Mucosa of descending colon (tissue), 3 donors: ENCODE measurements at places on chromosomes 2 and 18. TPM values are rescaled to one million over a fixed set of nuclear protein-coding genes. Genes with fewer than 3 reads are reported as not detected.

GRCh38 chr2:191228861-191229260 lies 16.3 kb upstream of the MYO1B start:
- peak; percentile 22 for DNase-seq

The GPBAR1 gene
- total RNA-seq, result 3.7 TPM

DNA sequence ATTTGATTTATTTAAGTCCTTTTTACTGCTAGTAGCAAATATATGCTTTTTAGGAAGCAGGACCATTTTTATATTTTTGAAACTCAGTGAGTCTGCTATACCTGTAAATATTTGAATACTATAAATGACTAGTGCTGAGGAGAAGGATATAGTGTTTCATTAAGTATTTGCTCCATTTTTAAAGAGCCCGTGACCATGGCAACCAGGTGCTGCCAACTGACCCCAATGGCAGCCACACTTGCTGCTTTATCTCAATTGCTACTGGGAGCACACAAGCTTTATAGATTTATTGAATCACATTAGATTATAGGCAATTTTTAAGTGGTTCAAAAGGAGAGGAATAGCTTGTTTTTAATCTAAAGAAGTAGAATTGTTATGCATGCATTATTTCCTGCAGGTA lies 142.0 kb downstream of the SCG2 start:
- no peak for DNase-seq

DNA sequence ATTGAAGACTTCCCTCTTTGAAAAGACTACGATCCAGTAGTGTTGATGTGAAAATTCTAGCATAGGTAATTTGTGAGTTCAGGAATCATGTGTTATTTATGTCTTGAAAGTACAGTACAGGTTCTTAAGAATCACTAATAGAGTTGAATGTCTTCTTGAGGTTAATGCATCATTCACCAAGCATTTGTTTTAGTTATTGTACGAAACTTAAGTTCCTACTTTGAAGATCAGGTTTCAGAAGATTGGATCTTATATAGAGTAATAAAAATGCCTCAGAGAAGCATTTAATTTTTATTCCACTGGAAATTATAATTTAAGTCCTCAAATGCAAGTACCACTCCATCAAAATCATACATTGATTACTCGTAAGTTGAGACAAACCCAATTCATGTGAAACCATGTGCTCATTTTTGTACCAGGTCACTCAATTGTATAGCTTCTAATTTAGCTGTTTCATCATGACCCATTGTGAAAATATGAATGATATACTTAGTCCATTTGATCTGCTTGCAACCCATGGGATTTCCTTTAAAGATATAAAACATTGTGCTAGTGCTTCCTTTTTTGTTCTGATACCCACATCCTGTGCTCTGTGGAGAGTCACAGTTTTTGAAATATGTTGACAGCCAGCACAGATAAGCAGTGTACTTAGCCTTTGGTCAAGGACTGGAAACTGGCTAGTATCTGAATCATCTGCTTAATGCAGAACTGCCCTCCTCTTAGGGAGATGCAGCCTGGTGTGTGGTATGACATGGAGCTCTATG lies 22.5 kb upstream of the RAB27B start:
- no peak for DNase-seq

DNA sequence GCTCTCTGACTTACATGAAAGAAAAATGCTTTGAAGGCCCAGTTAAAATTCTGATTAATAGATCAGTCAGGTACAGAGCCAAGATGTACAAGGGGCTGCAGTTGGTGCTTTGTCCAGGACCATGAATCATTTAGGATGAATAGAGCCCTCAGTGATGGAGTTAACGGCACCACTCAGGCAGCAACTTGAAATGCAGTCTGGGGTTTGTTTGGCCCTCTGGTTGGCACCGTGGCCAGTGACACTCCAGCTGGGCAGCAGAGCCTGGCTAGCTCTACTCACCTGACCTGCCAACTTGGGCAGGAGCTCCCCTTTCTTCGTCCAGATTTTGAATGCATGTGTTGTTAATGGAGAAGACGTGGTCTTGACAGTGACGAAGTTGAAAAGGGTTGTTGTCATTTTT lies 493.0 kb upstream of the ACVR2A start:
- no peak for DNase-seq

DNA sequence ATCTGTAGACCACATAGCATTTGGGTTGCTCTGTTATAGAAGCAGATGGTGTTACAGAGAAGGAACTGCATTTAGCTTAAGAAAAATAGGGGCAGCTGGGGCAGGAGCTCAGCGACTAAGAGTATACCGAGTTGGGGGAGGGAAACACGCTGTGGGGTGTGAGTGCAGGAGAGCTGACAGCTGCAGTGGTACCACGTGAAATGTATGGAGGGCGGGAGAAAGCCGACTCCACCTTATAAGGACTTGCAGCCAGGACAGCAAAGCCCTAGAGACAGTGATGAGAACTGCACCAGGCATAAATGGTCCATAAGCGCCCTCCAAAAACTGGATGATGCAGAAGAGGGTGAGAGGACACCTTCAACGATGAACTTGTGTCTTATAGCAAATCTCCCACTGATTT lies 237.6 kb downstream of the PRKCE start:
- no peak for DNase-seq

GRCh38 chr2:7515327-7515726 lies 598.1 kb downstream of the RNF144A start:
- no peak for DNase-seq

DNA sequence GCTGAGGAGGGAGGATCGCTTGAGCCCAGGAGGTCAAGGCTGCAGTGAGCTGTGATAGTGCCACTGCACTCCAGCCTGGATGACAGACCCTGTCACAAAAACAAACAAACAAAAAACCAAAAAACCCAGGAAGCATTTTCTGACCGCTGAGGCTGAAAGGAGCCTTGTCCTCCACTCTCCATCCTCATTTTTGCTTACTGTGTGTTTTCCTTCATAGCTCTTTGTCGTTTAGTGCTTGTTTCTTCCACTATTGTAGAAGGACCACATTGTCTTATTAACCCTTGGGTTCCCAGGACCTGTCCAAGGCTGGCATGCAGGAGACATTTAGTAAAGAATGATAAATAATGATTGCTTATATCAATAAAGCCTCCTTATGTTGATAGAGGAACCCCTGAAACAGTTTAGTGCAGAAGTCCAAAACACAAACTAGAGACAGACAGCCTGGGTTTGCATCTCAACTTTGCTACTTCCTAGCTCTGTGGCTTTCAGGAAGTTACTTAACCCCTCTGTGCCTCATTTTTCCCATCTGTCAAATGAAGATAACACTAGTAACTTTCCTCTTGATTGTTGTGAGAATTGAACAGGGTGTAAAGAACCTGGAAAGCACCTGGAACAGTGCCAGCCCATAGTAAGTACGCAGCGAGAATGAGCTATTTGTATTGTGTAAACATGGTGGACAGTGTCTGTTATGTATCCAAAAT lies 126.0 kb downstream of the LPIN1 start:
- no peak for DNase-seq

DNA sequence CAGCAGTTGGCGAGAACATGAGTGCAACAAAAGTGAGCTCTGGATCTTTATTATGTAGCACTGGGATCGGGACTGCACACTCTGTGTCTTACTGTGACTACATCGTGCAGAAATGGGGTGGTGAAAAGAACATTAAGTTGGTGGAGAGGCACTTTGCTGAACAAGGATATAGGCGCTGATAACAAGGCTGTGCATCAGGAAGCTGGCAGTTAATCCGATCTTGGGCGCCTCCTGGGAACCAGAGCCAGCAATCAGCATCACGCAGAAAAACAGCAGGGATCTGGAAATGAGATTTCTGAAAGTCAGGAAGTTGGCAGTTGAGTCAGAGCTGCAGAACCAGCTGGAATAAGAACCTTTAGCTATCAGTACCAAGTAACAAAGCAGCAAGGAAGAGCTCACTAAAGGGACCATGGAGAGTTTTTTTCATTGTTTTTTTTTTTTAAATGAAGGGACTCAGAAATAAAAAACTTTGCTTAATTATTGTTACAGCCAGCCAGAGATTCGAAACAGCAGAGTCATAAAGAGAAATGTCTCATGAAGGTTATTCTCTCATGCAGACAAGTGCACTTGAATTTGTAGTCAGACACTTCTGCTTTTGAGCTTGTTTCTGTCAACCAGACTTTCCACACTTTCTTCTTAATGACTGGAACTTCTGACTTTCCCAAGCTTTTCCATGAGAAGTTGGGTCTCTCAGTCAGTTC lies 22.8 kb upstream of the MYO3B start:
- DNase-seq, result no peak

The ELAC1 gene
- total RNA-seq, result 5.3 TPM

The SF3B1 gene
- total RNA-seq, result 195 TPM

DNA sequence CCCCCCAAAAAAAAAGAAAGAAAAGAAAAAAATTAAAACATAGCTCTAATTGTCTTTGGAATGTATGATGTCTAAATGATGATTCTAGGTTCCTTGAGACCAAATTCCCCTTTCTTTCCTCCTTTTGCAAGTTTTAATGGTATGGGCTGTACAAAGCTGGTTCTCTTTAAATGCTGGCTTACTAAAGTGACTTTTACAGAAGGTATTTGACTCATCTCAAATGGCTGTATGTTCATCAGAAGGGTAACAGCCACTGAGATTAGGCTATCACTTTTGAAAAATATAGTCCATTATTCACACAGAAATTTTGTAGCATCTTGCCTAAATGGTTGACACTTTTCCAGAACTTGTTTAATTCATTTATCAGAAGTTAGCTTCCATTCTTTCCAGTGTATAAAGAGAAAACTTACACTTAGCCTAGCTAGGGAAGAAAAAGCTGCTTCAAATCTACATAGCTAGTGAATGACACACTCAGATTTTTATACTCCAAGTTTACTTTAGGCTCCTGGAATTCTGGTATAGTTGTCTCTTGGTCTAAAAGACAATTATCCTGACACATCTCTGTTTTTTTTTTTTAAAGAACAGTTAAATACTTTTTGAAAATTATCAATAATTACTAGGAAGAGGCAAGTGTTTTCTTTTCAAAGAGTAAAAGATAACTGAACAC lies 622.6 kb downstream of the LRP1B start:
- no peak for DNase-seq

GRCh38 chr18:46426021-46426678 lies 230.9 kb downstream of the LOXHD1 start:
- no peak for DNase-seq

The PRKD3 gene
- total RNA-seq, result 16.0 TPM

DNA sequence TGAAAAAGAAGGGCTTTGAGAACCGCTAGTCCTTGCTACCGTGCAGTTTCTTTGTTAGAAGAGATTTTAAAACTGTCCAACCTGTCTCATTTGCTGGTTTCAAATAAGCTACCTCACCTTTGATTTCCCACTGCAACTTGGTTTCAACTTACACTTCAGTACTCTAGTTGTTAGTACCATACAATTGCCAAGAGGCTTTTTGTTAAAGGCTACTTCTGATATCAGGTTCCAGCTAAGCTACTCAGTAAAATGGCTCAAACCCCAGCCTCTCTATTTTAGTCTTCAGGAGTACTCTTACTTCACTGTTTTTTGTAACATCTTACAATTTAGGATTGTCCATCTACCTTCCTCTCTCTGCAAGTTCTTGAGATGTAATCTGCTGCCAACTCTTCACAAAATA lies 91.6 kb downstream of the INO80D start:
- no peak for DNase-seq

DNA sequence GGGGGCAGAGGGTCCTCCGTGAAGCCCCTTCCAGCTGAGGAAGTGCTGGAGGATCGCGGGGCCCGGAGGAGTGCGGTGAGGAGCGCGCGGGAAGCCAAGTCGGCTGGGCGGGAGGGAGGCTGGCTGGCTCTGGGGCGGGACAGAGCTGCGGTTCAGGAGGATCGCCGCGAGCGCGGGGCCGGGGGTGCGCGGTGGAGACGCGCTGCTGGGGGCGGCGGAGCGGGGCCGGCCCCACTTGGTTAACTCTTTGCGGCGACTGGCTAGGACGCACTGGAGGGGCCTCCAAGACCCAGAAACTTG lies 464 bp downstream of the CYBRD1 start:
- DNase-seq, result no peak

DNA sequence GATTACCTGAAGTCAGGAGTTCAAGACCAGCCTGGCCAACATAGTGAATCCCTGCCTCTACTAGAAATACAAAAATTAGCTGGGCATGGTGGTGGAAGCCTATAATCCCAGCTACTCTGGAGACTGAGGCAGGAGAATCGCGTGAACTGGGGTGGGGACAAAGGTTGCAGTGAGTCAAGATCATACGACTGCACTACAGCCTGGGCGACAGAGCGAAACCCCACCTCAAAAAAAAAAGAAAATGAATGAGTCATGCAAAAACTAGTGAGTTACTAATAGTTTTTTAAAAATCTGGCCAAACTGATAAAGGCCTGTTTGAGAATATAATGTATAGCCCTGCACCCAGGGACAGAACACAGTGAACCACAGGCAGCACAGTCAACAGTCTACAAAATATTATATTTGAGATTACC lies 17.5 kb downstream of the AFG3L2 start:
- DNase-seq, result no peak

DNA sequence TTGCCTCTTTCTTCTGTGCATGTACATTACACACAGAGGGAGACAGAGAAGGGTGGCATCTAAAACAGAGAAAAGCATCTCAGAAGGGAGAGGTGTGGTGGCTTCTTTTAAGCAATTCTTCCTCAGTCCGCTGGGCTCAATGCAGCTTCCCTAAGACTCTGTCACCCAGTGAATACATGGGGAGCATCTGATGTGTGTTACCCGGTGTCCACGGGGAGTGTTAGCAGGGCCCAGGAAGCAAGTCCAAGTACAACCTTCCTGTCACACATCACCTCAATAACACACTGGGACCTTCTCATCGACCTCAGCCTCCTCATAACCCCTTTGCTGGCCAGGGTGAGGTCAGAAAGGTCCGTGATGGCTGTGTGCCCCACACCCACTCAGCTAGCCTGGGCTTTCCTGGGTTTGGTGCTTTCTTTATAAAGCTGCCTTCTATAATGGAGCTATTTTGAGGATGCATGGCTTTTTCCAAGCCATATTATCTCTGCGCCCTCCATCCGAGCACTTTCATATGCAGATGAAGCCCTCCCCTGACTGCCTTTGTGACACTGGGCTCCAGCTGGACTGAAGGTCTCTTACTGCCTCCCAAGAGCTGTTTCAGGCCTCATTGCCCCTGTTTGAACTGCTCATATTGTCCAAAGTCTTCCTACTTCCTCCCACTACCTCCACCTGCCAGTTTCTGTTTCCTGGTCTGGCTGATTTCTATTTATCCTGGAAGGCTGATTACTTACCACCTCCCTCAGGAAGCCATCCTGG lies 21.4 kb downstream of the TNFRSF11A start:
- DNase-seq, result no peak

The NAT8 gene
- not detected for total RNA-seq

GRCh38 chr2:9959262-9959661 lies 7.8 kb downstream of the GRHL1 start:
- DNase-seq, result no peak

DNA sequence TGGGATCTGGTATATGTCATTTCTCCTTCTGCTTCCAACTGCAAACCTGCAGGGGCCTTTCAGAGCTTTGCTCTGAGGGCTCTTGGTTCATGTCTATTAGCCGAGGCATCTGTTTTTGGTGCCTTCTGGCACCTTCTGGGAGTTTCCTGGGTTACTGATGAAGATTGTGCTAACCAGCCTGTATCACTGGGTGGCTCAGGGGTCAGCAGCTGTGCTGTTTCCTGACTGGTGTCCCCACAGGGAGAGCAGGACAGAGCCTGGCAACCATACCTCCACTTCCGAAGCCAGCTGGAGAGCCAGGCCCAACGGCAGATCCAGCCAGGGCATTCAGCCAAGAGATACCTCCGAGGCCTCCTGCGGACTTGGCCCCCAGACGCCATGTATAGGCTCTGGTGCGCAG lies 17.5 kb downstream of the KIAA2012 start:
- DNase-seq, result no peak

- DNase-seq, result no peak
These were observed 878.3 kb upstream of the ID2 start for GRCh38 chr2:7803515-7803914.

The NXPH2 gene
- total RNA-seq, result 0.38 TPM
